ENCODE measurements at places on chromosomes 12 and 14. TPM values are rescaled to one million over a fixed set of nuclear protein-coding genes. Genes with fewer than 3 reads are reported as not detected.

DNA sequence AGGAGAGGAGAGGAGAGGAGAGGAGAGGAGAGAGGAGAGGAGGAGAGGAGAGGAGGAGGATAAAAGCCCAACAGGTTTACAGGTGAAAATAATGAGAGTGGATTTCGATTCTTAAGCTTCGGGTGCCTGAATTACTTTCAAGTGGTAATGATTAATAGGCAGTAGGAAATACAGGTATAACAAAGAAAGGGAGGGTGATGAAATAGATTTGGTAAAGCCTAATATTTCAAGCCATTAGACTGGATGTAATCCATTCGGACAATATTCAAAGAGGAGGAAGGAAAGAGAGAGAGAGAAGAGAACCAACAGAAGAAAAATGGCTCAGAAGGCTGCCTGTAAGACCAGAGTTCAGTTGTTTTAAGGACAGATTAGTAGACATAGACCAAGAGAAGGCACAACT is 76.6 kb downstream of the RASSF9 start:
- no peak for DNase-seq
- H3K27ac ChIP-seq, result no peak overlapping the region
- no peaks in the 10 kb centered on the region for H3K4me1 ChIP-seq
- no peak overlapping the region for H3K4me3 ChIP-seq

DNA sequence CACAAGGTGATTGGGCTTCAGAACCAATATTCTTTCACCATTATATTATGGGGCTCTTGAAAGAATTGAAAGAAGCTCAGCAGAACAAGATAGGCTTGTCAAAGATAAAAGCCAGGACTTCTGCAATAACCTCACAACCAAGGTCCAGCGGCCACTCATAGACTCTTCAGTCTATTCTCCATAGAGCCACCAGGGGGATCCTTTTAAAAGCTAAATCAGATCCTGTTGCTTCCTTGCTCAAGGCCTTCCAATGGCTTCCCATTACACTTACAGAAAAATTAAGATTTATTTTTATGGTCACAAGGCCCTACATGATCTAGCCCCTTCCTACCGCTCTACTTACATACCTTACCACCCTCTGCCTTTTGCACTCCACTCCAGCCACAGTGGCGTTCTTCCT is 169.6 kb downstream of the C12orf42 start:
- H3K4me1 ChIP-seq, result no peaks in the 10 kb centered on the region
- H3K36me3 ChIP-seq, result no peaks in the 10 kb centered on the region
- H3K27me3 ChIP-seq, result no peaks in the 10 kb centered on the region
- peak; percentile 78 for DNase-seq
- H3K27ac ChIP-seq, result no peak overlapping the region
- no peak overlapping the region for H3K4me3 ChIP-seq

- no peak overlapping the region for H3K4me3 ChIP-seq
- no peak overlapping the region for H3K27ac ChIP-seq
- peaks cover 6% of the 10 kb centered on the region for H3K4me1 ChIP-seq
- H3K36me3 ChIP-seq, result no peaks in the 10 kb centered on the region
Measured at GRCh38 chr14:90755661-90756304, 60.4 kb downstream of the TTC7B start.

DNA sequence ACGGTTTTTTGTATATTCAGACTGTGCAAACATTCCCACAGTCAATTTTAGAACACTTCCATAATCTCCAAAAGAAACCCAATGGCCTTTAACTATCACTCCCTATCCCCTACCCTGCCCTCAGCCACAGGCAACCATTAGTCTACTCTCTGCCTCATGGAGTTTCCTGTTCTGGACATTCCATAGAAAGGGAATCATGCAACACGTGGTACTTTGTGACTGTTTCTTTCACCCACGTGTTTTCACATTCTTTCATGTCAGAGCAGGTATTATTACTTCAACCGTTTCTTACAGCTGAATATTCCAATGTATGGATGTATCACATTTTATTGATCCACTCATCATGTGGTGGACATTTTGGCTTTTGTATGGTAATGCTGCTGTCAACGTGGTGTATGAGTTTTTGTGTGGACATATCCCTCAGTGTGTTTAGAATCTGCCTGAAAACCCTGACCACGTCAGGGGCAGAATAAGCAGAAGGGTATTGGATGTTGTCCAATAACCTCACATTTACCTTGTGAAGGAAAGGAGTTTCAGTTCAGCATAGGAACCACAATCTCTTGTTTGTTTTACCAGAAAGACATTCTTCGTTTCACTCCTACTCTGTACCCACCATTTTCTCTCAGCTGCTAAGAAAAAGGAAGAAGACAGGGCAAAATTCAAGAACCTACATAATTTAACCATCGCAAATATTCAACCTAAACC is 107.5 kb upstream of the DYRK2 start:
- DNase-seq, result no peak
- no peaks in the 10 kb centered on the region for H3K36me3 ChIP-seq
- no peaks in the 10 kb centered on the region for H3K27me3 ChIP-seq
- no peak overlapping the region for H3K4me3 ChIP-seq

DNA sequence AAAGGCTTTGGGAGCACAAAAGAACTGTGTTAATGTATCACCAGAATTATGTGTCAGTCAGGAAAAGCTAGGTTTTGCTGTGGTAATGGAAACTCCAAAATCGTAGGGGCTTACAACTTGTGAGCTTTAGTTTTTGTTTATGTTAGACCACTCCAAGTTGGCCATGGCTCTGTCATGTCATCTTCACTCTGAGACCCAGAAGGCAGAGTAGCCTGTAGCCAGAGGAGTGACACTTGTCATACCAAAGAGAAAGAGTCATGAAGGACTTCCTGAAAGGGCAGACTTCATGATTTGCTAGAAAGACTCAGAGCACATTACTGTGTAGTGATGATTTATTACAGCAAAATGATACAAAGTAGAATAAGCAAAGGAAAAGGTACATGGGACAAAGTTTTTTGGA is 133.6 kb upstream of the SSTR1 start:
- H3K36me3 ChIP-seq, result no peaks in the 10 kb centered on the region
- no peaks in the 10 kb centered on the region for H3K27me3 ChIP-seq
- H3K4me1 ChIP-seq, result peaks cover 3% of the 10 kb centered on the region
- no peak overlapping the region for H3K4me3 ChIP-seq

DNA sequence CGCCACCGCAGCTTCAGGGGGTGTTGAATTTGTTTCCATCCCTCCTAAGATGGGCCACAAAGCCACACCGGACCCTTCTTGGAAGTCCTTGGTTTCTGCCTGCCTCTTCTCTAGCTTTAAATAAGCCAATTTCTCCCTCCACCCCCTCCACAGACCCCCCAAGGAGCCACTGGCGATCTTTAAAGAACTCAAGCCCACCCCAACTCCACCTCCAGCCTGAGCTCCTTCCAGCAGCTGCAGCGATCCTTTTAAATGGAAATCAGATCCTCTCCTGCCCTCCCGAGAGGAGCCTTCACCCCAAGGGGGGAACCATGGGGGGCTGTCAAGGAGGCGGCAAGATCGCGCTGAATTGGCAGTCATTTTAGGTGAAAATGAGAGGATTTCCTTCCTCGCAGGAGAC is 133.1 kb downstream of the NCOR2 start:
- H3K27ac ChIP-seq, result peak overlapping the region; percentile 87
- no peaks in the 10 kb centered on the region for H3K27me3 ChIP-seq
- peak overlapping the region; percentile 34 for H3K4me3 ChIP-seq

GRCh38 chr12:66118240-66118891 is 12.2 kb downstream of the LLPH start:
- no peak overlapping the region for H3K4me3 ChIP-seq
- peaks cover 3% of the 10 kb centered on the region for H3K36me3 ChIP-seq
- no peak for DNase-seq
- H3K4me1 ChIP-seq, result no peaks in the 10 kb centered on the region
- no peaks in the 10 kb centered on the region for H3K27me3 ChIP-seq

- no peak overlapping the region for H3K27ac ChIP-seq
- peaks cover 13% of the 10 kb centered on the region for H3K4me1 ChIP-seq
- H3K36me3 ChIP-seq, result no peaks in the 10 kb centered on the region
Measured at GRCh38 chr14:85619851-85620250, 89.9 kb downstream of the FLRT2 start.

Gene INHBC
- not detected for total RNA-seq

DNA sequence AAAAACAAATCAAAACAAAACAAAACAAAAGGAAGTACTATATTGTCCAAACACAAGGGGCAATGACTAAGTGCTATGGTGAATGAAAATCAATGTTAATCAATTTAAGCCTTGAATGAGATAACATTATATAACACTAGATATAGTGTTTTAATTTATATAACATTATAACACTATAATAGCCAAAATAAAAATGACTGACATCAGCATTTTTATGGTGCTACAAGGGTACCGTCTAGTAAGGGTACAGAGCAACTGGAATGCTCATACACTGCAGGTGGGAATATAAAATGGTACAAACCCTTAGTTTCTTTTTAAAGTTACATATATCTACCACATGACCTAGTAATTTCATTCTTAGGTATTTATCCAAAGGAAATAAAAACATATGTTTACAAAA is 5.7 kb downstream of the NEDD8 start:
- no peak overlapping the region for H3K27ac ChIP-seq
- no peaks in the 10 kb centered on the region for H3K27me3 ChIP-seq
- H3K4me1 ChIP-seq, result peaks cover 5% of the 10 kb centered on the region
- DNase-seq, result no peak

Measured in GM23338 (cell line).